Posterior vena cava (tissue), 2 donors: ENCODE measurements at places on chromosomes 16 and 17. TPM values are rescaled to one million over a fixed set of nuclear protein-coding genes. Genes with fewer than 3 reads are reported as not detected.

Gene DHRS7C
- total RNA-seq, result not detected

- peak; percentile 52 for DNase-seq
Observed at GRCh38 chr17:58272367-58273280, 8.1 kb downstream of the MPO start.

Gene SLC6A4
- total RNA-seq, result 0.28 TPM

DNA sequence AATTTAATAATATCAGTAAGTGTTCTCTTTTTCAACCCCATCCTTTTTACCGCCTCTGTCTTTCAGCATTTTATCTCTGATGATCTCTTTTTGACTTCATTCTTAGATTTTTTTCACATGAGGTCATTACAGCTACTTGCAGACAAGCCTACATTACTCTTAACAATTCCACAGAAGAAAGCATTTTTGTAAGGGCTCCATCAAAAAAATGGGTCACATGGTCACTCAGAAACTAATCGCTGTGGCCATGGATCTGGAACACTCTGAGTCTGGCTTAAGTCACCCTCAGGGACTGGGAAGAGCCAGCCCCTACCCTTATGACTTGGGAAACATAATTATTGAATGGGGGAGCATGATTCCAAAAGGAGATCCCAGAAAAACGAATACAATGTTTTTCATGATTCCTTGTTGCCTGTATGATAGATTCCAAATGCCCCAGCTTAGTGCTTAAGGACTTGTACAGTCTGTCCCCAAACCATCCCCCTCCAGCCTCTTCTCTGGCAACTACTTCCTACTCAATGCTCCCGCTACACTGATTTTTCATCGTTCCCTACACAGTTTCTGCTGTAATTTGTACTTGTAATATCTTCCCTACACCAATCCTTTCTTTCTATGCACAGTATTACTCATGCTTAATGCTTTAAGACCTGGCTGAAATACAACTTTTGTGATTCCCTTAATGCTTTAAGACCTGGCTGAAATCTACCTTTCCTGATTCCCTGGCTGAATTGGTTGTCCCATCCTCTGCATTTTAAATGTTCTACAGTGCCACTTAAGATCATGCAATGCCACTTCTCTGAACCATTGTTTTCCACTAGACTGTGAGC is 457.8 kb downstream of the HS3ST4 start:
- DNase-seq, result no peak

DNA sequence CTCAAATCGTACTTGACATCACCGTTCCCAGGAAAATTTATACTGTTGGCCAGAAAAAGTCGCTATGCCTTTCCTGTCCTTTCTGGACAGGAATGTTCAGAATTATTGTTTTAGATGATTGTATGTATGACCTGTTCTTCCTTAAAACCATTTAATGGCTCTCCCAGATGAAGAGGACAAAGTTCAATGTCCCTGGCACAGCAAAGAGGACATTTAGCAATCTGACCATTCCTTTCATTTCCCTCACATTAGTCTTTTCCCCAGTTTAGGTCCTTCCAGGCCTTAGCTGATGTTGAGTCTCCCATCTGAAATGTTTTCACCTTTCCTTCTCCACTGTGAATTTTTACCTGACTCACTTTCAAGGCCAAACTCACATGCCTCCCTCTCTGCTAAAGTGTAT is 938.9 kb downstream of the CDH11 start:
- no peak for DNase-seq

- no peak for DNase-seq
Observed at GRCh38 chr17:31677681-31678080, 181.4 kb downstream of the COPRS start.

GRCh38 chr16:23040246-23040645 is 109.0 kb downstream of the USP31 start:
- no peak for DNase-seq

Gene LLGL2
- total RNA-seq, result 6.4 TPM

DNA sequence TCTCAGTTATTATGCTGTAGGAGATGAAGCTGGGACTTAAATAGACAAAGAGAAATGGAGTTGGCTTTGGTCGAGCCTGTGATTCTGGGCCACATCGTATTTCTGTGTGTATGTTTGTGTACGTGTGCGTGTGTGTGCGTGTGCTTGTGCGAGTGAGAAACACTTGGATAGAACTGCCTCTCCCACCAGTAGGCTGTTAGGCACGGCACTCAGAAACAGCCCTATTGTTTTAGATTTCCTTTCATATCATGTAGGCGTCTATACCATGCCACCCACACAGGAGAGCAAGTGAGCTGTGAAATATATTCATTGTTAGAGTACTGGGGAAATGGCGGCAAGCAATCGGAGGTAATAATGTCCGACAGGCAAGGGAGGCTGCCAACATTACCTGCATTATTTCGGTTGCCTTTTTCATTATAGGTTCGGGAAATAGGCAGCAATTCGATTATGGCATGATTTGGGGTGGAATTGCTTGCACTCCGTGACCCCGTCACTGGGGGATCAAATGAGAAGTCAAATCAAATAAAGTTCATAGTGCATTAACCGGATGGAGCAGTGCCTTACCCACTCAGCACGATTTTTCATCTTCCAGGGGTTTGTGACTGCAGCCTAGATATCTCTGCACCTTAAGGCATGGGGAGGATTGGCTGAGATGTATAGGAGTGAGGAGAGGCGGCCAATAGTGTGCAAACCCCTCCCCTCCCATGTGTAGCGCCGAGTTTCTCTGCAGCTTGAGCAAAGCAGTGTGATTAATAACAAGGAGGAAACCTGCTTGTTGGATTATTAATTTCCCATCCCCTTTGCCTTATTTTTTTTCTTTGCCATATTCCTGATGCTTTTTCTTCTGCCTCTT is 89.6 kb downstream of the RBFOX1 start:
- DNase-seq, result no peak

DNA sequence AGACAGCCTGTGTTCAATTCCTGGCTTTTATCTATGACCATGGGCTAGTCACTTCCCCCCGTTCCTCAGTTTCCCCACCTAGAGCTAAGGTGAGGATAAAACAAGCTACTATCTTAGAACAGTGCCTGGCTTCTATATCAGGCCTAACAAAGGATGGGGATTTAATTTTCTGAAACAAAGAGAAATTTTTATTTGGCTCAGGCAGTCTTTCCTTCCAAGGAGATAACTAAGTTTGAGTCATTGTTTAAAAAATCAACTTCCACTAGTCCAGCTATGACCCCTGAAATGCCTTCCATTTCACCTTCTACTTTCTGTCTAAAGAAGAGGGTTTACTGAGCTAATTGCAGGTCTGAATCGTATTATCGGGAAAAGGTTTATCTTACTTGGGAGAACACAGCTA is 99.0 kb downstream of the CMIP start:
- no peak for DNase-seq

- no peak for DNase-seq
Observed at GRCh38 chr16:13936596-13937081, 16.7 kb downstream of the ERCC4 start.

GRCh38 chr17:52106072-52106471 is 52.4 kb downstream of the CA10 start:
- DNase-seq, result no peak

DNA sequence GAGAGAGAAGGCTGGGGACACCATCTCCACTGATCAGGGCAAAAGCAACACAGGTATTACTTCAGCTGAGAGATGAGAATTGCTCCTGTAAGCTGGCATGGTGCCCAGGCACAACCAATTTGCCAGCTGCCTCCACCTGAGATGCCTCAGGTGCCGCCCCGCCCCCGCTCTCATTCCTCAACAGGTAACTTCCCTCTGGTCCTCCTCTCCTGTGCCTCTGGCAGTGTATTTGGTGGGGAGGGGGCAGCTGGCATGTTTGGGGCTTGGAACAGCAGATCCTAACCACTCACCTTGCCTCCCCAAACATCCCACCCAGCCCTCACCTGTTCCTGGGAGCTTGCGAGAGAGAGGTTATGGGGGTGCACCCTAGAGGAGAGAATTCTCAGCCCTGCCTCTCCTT is 2.9 kb upstream of the SRCIN1 start:
- DNase-seq, result no peak

GRCh38 chr17:40316571-40317344 is 7.8 kb downstream of the RARA start:
- DNase-seq, result peak; percentile 88

Gene C16orf46
- total RNA-seq, result 0.57 TPM

GRCh38 chr17:82215095-82215971 is 2.7 kb upstream of the CCDC57 start:
- no peak for DNase-seq

Gene WFIKKN2
- total RNA-seq, result 0.42 TPM

GRCh38 chr16:68776821-68777485 is 39.9 kb downstream of the CDH1 start:
- DNase-seq, result no peak

GRCh38 chr16:63913290-63913689 is 1208.6 kb downstream of the CDH11 start:
- DNase-seq, result no peak

DNA sequence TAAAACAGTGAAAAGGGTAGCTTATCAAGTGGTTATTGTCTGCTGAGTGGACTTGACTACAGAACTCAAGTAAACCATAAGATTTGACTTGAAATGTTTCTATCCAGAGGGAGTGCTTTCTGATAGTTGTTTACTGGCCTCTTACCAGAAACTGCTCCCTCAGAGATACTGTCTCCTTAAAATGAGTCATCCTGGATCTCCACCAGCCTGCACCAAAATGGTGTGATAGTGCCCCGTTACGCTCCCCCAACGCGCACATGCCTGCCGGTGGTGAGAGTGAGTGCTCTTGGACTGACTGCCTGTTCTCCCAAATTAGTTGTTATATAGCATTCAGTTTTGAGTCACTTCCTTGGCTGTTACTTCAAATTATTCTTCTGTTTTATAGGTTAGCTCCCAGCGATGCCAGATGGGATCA is 22.9 kb downstream of the PRCD start:
- DNase-seq, result no peak

DNA sequence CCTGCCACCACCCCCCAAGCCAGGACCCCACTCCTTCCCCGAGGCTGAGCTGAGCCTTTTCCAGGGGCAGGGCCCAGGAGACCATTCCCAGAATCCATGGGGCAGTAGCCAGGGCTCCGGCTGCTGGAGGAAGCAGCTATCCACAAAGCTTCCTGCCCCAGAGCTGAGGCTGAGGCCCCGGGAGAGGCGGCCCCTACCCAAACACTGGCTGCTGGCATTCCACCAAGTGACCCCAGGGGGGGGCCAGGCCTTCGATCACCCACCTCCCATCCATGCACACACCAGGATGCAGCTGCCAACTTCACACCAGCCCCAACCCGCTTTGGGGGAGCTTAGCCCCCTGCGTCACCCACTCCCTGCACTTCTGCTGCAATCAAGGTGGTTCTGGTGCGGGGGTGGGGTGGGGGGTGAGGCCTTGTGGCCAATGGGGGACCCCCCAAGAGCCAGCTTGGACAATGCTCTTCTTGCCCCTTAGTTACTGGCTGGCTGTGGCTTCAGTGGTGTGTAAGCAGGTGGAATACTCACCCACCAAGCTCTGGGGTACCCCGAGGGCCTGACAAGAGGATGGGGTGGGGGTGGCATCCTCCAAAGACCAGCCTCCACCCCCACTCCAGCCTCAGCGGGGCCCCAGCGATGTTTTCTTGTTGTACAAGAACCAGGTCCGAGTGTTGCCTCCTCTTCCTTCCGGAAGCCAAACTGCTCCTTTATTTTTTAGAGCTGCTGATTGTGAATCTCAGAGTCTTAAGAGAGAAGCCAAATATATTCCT is 16.8 kb downstream of the MYBBP1A start:
- no peak for DNase-seq

GRCh38 chr17:44793885-44794842 is 35.4 kb downstream of the ADAM11 start:
- DNase-seq, result peak; percentile 42

DNA sequence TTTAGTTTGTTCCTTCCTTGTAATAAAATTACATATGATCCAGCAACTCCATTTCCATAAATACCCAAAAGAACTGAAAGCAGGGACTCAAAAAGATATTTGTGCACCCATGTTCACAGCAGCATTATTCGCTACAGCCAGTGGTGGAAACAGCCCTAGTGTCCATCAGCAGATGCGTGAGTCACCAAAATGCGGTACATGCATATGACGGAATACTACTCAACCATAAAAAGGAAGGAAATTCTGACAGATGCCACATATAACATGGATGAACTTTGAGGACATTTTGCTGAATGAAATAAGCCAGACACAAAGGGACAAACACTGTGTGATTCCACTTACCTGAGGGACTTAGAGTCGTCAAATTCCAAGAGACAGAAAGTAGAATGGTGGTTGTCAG is 9.1 kb upstream of the SLC47A2 start:
- no peak for DNase-seq

DNA sequence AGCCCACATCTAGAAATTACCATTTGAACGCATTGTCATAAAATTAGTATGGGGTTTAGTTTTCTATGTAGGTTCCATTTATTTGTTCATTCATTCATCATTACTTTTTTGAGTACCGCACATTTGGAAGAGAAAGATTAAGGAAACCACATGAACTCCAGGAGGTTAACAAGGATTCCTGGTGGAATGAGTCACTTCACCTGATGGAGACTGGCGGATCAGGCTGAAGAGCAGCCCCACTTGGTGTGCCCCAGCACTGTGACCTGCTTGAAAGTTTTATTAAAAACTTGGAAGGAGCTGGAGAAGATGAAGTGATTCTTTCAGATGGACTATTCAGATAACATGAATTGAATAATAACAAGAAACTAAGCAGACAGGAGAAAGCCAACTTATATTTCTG is 293.6 kb upstream of the CDH11 start:
- no peak for DNase-seq

DNA sequence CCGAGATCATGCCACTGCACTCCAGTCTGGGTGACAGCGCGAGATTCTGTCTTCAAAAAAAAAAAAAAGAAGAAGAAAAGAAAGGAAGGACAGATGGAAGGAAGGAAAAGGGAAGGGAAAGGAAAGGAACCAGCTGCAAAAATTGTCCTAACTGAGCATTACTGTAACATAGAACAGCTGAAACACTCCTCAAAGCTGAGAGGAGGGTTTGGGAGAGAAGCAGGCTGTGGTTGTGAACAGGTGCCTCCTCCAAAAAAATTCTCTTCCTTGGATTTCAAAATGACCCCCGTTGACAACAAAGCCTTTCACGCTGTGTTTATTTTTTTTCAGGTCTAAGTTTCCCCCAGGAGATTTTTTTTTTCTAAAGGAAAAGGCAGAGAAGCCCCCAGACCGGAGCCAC is 541.4 kb downstream of the WWOX start:
- no peak for DNase-seq

- DNase-seq, result no peak
Observed at GRCh38 chr16:11290102-11290893, 9.2 kb upstream of the PRM1 start.

DNA sequence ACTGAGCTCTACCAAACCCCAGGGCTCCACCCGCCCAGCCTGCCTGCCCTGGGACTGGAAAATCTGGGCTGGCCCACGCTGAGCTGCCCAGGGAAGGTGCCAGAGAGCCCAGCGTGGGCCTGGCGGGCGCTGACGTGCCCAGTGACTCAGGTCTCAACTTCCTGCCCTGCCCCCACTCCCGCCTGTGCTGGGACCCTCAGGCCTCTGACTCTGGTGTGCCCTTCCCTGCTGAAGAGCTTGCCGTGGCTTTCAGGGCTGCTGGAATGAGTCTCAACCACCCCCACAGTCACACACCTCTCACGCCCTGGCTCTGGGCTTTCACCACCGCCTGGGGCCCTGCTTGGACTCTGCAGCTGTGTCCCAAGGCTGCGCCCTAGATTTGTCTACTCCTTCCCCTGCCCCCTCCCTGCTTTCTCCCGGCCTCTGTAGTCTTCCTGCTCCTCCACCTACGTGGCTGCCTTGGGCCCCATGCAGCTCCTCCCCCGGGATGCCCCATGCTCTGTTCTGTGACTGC is 10.4 kb downstream of the LLGL1 start:
- DNase-seq, result no peak
